ENCODE measurements at places on chromosomes 2 and 18. TPM values are rescaled to one million over a fixed set of nuclear protein-coding genes. Genes with fewer than 3 reads are reported as not detected.

DNA sequence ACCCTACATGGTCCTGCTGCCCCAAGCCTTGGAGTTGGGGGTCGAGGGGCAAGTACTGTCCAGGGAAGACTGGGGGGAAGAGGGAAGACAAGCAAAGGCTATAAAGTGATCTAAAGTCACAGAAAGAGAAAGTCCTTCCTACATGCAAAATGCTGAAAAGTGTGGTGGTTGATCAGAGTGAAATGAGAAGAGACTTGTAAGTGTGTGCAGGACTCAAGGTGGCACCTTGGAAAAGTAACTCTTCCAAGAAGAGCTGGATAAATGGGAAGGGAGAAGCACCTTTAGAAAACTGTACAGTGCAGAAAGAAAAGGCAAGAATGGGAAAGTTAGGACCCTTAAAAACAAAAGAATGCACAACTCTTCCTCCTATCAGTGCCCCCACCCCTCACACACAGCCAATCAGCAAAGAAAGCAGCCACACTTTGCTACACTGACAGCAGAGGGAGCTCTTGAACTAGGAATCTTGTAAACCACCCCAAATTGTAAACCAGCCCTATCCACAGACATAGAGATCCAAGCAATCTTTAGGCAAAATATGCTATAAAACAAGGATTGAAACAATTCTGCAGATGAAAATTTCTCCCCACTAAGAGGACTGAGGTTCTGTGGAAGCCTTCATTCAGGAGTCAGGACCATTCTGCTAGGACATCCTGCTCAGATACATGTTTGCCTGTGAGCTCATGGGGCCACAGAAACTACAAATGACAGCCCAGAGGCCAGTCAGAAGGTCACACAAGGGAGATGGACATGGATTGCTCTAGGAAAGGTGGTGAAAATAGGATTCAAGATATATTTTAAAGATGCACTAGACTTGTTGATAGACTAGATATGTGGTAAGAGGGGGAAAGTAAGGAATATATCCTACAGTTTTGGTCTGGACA is 146.4 kb downstream of the FTCDNL1 start:
- DNase-seq, result no peak

DNA sequence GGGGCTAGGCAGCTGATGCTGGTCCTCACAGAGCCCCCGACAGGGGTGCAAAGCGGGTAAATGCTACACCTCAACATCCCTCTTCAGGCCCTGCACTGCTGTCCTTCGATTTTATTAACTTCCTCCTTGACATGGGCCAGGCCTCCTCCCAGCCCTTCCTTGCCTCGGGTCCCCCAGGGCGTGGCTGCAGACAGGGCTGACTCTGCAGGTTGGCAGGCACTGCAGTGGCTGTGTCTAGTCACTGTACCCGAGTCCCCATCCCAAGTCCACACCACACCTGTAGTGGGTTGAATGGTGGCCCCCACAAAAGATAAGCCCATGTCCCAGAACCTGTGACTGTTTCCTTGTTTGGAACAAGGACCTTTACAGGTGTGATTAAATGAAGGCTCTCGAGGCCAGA is 140.2 kb downstream of the TWIST2 start:
- DNase-seq, result no peak

DNA sequence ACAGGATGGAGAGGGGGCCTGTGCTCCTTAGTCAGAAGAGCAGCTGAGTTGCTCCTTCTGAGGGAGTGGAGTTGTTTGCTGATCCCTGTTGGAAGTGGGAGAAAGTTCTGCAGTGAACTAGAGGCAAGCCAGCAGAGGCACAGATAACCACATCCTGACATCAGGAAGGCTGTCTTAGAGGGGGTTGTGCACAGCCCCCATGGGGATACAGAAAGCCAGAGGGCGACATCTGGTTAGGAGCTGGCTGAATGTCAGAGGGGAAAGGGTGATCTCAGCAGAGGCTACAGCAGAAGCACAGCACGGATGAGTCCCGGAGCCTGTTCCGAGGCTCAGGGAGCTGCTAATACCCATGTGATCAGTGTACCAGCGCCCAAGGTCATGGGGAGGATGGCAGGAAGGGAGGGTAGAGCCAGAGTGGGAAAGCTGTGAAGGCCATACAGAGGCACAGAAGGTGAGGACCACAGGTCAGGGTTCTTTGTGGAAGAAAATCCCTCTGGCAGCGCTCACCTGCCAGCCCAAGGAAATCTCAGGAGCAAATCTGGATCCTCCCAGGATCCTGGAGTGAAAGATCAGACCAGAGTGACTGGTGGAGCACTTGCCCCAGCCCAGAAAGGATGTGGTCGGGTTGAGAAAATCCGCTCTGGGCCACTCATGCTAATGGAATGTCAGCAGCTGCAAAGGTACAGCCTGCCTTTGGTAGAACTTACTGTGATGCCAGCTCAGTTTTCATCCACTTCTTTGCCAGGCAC is 111.8 kb downstream of the STPG4 start:
- DNase-seq, result no peak

CTAGE1 gene
- polyA plus RNA-seq, result 0.07 TPM

MATN3 gene
- polyA plus RNA-seq, result 0.29 TPM

BOLL gene
- polyA plus RNA-seq, result 0.11 TPM
